ENCODE measurements at places on chromosomes 4 and X. TPM values are rescaled to one million over a fixed set of nuclear protein-coding genes. Genes with fewer than 3 reads are reported as not detected.

The SLC6A14 gene
- total RNA-seq = not detected

The RWDD4 gene
- 18.0 TPM for total RNA-seq

The SLC9B1 gene
- total RNA-seq = 0.55 TPM

The IBSP gene
- not detected for total RNA-seq

- no peak for DNase-seq
Observed at GRCh38 chr4:29966386-29966785, 753.8 kb upstream of the PCDH7 start.

DNA sequence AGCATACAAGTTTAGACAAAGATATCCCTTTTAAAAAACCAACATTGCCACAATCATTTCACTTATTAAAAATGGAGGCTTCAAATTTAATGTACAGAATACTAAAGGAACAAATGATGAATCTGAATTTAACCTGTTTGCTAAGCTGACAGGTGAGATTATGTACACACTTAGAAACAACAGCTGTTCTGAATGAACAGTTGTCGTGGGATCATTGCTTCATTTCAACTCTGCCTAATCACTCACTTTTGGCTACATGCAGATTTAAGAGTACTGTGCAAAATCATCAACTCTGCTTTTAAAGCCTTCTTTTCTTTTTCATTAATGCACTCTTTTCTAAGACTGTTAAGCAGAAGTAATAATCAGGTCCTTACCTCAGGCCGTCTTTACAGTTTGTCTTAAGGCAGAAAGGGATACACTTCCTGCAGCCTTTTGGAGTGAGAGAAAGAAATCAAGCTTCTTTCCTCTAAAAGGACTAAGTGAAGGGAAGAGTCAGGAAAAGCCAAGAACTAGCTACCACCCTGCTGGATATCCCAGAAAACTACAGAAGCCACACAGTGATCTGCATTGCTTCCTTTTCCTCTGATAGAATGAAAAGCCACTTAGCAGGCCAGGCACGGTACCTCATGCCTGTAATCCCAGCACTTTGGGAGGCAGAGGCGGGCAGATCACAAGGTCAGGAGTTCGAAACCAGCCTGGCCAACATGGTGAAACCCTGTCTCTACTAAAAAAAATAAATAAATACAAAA, 54.7 kb upstream of the NPNT start:
- DNase-seq = no peak

DNA sequence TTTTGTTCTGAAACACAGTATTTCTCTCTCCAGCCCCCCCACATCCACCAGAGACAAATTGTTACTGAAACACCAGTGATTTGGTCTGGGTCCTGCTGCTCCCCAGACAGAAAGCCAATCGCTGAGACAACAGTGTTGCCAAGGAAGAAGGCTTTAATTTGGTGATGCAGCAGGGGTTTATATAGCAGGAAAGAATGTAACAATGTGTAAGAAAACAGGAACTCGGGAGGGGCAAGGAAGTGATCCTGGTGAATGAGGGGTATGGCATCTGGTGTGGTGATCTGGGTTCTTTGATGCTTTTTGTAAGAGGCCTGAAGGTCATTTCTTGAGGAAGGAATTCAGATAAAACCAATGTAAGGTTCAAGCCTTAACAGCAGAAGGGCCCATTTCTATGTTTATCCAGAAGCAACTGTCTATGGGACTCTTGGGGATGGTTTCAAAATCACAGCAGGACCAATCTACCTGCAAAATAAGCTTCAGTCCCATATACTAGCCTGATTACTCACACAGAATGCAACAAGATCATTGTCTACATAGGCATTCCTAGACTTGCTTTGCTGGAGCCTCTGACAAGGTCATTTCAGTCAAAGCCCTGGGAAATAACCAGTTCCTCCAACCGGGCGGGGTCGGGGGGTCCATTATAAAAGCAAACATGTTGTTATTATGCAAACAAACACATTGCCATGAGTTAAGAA, 445.2 kb upstream of the ZFP42 start:
- no peak for DNase-seq

- DNase-seq = no peak
Observed at GRCh38 chrX:29257521-29257920, 670.3 kb downstream of the IL1RAPL1 start.

DNA sequence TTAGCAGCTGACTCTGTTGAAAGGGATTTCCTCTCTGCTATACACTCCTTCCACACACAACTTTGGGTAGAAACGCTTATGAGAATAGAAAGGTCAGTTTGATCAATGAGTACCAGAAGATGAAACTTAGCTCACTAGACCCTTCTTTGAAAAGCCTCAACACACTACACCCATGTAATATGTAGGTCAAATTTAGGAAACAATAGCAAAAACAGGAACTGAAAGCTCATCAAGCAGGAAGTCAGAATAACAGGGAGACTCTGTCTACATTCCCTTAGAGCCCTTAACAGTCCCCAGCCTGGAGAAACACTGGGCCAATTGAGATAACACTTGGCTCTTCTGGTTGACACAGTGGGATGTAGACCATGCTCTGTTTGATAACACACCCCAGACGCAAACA, 30.7 kb downstream of the SRPX2 start:
- no peak for DNase-seq

DNA sequence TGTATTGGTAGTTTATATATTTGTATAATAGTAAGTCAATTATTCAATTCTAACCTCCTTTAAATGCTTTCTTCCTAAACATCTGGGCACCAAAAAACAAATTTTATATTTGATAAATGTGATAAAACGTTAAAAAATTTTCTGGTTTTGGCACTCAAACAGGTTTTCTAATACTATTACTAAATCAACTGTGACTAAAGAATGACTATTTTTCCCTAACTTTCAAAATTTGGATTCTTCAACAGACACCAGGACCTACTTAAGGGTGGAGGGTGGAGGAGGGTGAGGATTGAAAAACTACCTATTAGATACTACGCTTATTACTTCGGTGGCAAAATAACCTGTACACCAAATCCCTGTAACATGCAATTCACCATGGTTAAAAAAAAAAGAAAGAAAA, 555.5 kb downstream of the IL15 start:
- DNase-seq = no peak

GRCh38 chr4:94339779-94340178, 2.9 kb downstream of the HPGDS start:
- DNase-seq = no peak

- DNase-seq = no peak
Observed at GRCh38 chr4:176886135-176886534, 93.4 kb upstream of the VEGFC start.

- DNase-seq = no peak
Observed at GRCh38 chr4:13633671-13634070, 6.1 kb upstream of the BOD1L1 start.

DNA sequence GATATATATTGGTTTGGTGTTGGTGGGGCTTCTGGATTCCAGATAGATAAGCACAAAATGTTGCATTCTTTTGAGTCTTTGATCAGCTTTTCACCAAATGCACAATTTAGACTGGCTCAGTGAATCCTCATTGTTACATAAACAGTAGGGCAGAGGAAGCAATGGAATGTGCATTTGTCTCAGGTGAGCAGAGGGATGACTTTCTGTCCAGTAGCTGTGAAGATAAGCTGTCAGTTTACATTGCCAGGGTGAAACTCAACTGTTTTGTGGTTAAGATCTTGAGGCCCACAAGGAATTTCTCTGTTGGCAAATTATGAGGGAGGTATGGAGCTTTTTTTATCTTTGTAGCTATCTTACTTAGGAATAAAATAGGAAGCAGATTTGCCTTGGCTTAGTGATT, 168.0 kb downstream of the GALNTL6 start:
- DNase-seq = no peak

GRCh38 chr4:168667376-168667775, 170.5 kb downstream of the PALLD start:
- no peak for DNase-seq

DNA sequence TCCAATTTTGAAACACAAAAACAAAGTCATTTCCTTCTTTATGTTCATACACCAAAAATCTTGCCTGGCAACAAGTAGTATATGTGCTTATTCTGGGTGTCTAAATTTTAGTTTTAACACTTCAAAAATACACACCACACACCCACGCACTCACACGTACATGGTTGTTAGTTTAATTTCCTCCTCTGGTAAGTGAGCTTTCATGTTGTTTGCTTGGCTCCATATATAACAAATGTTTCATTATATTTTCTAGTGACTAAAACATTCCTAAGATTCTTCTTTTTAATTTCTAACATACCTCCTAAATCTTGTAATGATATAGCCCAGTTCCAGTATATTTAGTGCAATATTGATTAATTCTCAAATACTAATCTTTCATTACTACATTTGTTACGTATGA, 80.9 kb downstream of the PRDM5 start:
- no peak for DNase-seq

Data from left ventricle myocardium inferior (tissue), 1 donor.